Tibial nerve (tissue), 4 donors: ENCODE measurements at places on chromosomes 6 and 20. TPM values are rescaled to one million over a fixed set of nuclear protein-coding genes. Genes with fewer than 3 reads are reported as not detected.

Gene FAM83C
- total RNA-seq, result not detected

Gene R3HDML
- total RNA-seq, result not detected

Gene LTB
- total RNA-seq, result not detected

Gene NKAPL
- total RNA-seq, result 1.3 TPM

Gene CCDC28A
- 14.4 TPM for total RNA-seq

Gene LGSN
- total RNA-seq, result not detected

Gene TSBP1
- not detected for total RNA-seq

DNA sequence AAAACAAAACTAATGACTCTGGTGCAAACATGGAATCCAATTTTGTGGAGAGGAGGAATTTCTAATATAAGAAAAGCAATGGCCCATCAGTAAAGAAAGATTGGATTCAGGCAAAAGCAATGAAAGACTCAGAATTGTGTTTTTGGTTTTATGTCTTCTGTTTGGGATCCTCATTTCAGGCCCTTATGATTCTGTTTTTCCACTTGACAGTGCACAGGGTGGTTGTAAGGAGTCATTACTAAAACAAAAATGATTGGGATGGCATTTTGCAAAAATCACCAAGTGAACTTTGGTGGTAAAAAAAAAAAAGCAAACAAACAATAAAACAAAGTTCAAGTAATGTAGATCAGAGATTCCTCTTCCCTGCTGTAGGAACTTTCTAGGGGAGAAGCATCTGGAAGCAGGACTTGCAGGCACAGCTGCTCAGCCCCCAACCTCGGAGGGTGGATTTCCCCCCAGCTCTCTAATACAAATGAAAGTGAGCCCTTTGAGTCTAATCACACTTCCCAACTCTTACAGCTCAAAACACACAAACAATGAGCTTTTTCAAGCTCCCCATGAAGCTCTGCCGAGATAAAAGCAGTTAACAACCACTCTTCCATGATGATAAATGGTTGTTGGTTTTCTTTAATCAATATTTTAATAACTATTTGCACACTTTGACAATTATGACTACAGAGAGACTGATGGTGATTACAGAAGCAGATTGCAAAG, 177.7 kb downstream of the ZDHHC14 start:
- no peak for DNase-seq

- no peak for DNase-seq
Observed at GRCh38 chr6:3746696-3747095, 4.8 kb downstream of the PXDC1 start.

- DNase-seq, result no peak
Observed at GRCh38 chr6:16324606-16325225, 86.3 kb downstream of the GMPR start.

GRCh38 chr20:21435576-21435975, 38.2 kb upstream of the NKX2-4 start:
- no peak for DNase-seq

GRCh38 chr20:51111290-51111689, 88.4 kb upstream of the KCNG1 start:
- DNase-seq, result no peak

- DNase-seq, result no peak
Observed at GRCh38 chr20:14441201-14441600, 103.8 kb upstream of the FLRT3 start.

GRCh38 chr20:48298851-48299484, 513.7 kb upstream of the SULF2 start:
- no peak for DNase-seq

DNA sequence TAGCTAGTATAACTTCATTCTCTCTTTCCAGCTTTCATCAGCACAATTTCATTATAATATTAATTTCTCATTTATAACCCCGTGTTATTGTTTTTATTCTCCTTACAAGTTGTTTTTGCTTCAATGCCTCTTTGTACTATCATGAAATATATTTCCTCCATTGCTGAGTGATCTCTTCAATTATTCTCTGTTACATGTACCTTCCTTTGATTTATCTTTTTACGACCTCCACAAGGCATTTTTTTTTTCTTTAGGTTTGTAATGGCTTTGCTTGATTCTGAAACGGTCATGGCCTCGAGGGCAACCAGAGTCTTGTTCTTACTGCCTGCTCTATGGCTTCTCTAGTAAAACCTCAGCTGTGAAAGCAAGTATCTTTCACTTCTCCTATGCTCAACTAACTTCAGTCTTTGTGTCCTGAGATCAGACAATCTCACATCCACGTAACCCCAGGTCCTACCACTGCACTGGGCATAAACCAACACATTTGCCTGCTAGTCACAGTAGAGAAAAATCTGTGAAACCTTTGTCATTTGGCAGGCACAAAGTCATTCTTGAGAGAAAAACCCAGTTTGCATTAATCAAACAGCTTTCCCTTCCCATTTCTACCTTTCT, 119.9 kb downstream of the UST start:
- no peak for DNase-seq

- no peak for DNase-seq
Observed at GRCh38 chr6:41872147-41872546, 23.0 kb downstream of the USP49 start.
